ENCODE measurements at places on chromosomes 2 and 18.

DNA sequence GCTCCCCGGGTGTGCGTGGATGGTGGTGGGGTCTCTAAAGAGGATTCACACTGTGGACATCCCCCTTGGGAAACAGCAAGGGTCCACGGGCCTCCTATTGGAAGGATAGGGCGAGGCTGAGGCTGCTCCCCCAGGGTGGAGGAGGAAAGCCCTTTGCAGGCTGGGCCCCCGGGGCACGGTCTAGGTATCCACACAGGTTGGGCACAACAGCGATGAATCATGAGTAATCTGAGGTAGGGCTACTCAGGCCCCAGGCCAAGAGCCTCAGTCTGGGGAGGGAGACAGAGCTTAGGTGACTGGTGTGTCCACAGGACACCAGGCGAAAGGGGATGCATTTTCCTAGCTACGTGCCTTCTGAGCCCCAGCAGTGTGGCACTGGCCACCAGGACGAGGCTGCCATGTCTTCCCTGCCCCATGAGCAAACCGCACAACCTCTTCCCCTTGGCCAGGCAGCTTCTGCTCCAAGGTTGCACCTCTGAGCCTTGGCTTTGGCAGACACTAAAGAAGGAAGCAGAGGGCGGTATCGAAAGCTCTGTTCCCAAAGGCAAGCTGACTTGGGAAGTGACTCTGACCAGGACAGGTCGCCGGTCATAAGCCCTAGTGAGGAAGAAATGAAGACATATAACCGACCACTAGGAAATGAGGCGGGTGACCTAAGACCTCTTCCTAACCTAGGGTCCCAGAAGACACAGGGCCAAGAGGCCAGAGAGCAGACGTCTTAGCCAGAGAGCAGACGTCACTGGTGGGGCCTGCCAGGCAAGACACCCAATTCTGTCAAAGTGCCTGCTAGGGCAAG lies 14.6 kb upstream of the SEMA4C start:
- DNase-seq, result no peak

GRCh38 chr2:201343559-201343958 lies 13.6 kb downstream of the FLACC1 start:
- DNase-seq, result no peak

DNA sequence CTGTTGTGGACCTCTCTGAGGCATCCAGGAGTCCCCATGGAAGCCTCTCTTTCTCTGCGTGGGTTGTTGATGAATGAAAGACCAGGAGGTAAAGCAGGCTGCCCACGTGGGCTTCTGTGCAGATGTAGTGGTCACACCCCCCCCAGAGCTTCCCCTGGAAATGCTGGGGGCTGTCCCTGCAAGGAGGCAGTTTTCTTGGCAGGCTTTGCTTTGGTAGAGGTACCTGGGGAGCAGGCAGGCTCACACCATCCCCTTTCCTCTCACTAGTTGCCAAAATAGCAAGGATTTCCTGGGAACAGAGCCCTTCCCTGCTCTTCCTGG lies 97.6 kb upstream of the MAP3K20 start:
- no peak for DNase-seq

DNA sequence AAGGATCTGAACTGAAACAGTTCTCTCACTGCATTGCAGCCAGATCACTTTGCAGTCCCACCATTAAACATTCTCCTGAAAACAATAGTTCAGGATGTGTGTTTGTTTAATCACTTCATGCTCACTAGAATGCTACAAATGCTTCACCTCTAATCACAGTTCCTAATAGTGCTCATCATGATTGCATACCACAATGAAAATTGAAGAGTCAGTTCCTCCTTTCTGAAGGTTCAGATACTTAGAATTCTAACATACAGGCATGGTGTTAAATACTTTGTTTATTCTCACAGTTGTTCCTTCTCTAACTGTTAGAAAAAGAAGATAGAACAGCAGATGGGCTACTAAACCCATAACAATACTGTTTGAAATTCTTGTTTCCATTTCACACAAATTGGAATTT lies 622.3 kb upstream of the ACVR2A start:
- DNase-seq, result no peak

GRCh38 chr2:24577481-24577880 lies 86.4 kb downstream of the NCOA1 start:
- DNase-seq, result peak; percentile 4

- no peak for DNase-seq
Measured at GRCh38 chr2:6576302-6576701, 289.4 kb downstream of the CMPK2 start.

DNA sequence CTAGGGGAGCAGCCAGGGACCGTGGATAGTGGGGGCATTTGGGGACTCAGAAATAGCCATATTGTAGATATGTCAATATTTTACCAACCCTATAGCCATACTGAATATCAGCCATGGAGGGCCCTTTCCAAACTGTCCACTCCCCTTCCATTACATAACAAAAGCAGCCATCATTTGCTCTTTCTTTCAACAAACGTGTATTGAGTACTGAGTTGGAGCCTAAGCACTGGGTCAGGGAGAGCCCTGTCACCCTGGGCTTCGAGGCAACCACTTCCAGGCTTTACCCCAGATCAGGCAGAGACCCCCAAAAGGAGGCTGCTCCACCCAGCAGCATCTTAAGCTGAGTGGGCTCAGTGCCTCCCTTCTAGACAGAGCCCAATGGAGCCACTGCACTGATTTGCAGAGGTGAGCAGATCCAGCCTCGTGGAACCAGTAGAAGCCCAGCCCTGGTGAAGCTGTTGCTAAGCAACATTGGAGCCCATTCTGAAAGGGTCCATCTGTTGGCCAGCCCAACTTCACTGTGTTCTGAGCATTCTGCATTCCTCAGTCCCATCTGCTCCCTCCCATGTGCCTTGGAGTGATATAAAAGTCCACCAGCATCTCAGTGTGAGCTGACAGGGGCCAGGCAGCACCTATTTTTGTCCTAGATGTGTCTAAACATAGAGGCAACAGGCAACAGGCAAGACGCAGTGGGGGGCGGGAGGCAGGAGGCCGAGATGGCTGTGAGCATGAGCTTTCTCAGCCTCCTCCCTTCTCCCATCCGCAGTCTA lies 112.1 kb downstream of the PLB1 start:
- no peak for DNase-seq

DNA sequence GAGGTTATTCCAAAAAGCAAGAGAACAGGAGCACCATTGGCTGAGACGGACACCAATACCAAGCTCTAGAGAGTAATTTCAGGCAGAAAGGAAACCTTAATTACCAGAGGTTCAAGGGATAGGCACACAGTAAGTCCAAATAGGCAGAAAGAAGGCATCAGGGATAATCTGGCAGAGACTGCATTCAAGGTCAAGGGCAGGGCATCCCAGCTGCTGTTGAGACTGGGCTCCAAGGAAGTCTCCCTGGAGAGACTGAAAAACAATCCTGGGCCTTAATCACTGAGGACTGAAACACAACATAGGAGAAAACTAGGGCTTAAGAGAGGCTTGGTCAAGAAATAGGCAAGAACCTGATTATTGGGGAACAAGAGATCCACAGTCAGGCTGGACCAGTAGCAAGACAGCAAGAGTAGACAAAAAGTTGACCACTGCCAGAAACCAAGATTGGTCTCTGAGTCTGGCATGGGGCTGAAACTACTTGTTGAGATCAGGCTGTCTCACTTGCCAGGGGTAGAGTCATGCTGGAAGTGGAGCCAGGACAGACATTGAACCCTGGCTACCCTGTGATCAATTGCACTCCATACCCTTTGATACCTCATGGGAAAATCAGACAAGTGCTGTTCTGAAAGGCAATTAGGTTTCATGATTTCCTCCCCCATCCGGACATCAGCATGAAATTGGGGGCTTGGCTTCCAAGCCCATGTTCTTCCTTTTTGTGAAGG lies 193.2 kb upstream of the TNP1 start:
- DNase-seq, result no peak

- DNase-seq, result no peak
Measured at GRCh38 chr2:9010866-9011265, 7.4 kb upstream of the MBOAT2 start.

DNA sequence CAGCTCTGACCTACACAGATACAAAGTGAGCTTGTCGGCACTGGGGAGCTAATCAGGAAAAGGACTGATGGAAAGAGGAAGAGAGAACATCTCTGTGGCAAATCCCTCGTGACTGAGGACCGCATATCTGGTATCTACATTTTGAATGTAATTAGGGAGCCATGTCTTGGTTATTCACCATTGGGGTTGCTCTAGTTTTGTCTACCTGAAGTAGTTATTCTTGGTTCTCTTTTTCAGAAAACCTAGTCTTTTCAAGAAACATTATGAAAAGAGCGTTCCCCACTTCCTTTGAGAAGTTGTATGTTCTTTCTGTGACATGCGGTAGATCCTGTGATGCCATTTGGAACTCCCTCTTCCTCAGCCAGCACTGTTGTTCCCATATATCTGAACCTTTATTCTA lies 104.4 kb downstream of the DOCK10 start:
- no peak for DNase-seq

DNA sequence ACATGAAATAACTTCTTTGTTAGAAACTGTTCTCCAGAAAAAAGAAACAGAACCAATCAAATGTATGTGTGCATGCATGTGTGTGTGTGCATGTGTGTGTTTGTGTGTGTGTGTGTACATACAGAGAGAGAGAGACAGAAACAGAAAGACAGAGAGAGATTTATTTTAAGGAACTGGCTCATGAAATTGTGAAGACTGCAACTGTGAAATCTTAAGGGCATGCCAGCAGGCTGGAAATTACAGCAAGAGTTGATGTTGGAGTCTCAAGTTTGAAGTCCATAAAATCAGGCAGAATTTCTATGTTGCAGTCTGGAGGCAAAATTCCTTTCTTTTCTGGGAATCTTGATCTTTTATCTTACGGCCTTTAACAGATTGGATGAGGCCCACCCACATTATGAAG lies 168.9 kb upstream of the CDH20 start:
- no peak for DNase-seq

DNA sequence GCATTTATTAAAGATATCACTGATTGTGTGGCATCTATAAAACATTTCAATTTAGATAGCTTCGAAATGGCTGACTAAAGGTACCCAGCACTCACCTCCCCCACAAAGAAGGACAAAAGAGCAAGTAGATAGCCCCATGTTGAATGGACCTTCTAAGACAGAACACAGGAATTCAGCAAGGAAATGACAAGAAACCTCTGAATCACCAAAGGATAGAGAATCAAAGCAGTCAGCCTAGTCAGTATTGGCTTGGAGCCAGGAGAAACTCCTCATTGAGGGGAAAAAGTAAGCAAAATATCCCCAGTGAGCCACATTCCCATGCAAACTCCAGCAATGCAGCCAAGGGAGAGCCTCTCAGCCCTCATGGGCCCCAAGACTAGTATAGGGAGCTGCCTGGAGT lies 113.7 kb downstream of the BARD1 start:
- no peak for DNase-seq

GRCh38 chr2:132414081-132414480 lies 2.5 kb upstream of the GPR39 start:
- DNase-seq, result no peak

DNA sequence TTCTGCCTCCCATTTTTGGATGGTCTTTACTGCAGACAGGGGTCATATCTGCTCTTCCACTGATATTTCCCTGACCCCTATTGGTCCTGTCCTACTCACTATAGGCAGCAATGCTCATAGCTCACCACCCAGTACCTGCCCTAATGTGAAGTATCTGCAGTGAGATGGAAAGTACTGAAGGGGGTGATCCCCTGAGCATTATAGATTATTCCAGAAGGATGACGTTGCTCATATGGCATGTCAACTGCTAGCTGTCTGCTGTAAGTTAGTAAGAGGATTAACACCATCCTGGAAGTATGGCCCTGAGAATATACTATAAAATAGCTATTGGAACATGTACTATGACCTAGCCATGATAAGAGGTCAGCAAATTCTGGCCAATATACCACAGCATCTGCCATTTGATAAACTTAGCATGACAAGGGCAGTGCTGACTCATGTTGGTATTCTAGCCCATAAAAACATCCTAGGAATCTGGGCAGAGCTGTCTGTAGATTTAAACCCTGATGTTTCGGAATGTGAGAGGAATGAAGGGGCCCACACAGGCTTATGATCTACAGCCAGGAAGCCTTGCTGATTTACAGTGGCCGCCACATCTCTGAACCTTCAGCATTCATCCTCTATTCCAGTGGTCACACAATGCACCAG lies 451.4 kb downstream of the TNS1 start:
- no peak for DNase-seq

- DNase-seq, result no peak
Measured at GRCh38 chr2:72999729-73000725, 71.5 kb downstream of the SFXN5 start.

- no peak for DNase-seq
Measured at GRCh38 chr2:1976728-1977416, 232.6 kb upstream of the PXDN start.

GRCh38 chr2:231674587-231675338 lies 33.6 kb upstream of the PTMA start:
- DNase-seq, result peak; percentile 60

DNA sequence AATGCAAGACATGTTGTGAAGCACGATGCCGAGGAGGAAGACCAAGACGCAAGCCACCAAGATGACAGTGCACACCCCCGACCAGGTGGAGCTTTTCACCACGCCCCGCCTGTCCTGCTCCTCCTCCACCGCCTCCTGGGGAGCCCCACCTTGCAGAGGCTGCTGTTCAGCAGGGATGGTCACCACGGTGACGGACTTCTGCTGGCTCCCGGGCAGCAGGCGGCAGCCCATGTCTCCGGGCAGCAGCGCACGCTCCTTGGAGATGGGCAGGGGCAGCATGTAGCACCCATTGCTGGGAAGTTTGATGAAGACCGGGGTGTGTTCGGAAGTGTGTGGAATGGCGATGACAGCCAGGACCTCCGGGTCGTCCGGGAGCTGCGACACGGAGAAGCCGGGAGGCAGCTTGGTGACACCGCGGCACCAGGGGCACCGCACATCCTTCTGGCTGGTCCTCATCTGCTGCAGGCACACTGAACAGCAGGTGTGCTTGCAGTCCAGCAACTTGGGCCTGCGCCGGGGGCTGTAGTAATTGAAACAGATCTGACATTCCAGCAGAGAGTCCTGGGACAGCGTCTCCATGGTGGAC lies 76.8 kb downstream of the RNF152 start:
- DNase-seq, result no peak

- peak; percentile 93 for DNase-seq
Measured at GRCh38 chr2:234290671-234291070, 206.2 kb downstream of the ARL4C start.

DNA sequence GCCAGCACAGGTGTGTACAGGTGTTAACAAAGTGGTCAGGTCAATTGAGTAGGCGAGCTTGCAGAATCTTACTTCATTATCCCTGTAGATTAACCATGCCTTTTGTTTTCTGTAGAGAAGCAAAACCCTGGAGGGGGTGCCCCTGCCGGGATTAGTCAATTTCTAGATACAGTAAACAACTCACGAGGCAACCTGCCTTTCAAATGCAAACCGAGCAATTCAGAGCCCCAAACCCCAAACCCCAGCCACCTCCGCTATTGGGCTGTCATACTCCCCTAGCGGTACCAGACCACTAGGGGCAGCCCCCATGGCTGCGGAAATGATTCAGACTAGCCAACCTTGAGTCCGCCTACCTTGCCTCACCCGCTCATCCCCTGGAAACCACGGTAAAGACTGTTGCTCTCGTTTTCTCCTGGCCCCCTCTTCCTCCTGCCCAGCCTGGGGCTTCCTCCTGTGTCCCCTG lies 61.4 kb upstream of the KIF5C start:
- DNase-seq, result peak; percentile 64

DNA sequence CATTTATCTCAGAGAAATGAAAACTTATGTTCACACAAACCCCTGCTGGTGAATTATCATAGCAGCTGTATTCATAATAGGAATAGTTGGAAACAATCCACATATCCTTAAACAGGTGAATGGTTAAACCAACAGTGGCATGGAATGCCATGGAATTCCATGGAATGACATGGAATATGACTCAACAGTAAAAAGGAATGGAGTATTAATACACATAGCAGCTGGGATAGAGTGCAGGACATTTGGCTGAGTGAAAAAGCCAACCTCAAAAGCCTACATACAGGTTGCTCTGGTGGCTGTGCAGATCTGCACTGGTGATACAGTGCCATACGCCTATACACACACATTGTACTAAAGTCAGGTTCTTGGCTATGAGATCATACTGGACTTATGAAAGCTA lies 69.5 kb downstream of the FAM168B start:
- DNase-seq, result no peak

Measured in CD4-positive, alpha-beta T cell treated with Interleukin-10 for 1 hour (primary cell).